ENCODE measurements at places on chromosomes 12 and 14. TPM values are rescaled to one million over a fixed set of nuclear protein-coding genes. Genes with fewer than 3 reads are reported as not detected.

CCNB1IP1 gene
- total RNA-seq = 92.0 TPM

ATL1 gene
- 9.3 TPM for total RNA-seq

E2F7 gene
- total RNA-seq = 16.6 TPM

FLVCR2 gene
- total RNA-seq = 0.99 TPM

GLT1D1 gene
- not detected for total RNA-seq

EPYC gene
- total RNA-seq = 5.6 TPM

DNA sequence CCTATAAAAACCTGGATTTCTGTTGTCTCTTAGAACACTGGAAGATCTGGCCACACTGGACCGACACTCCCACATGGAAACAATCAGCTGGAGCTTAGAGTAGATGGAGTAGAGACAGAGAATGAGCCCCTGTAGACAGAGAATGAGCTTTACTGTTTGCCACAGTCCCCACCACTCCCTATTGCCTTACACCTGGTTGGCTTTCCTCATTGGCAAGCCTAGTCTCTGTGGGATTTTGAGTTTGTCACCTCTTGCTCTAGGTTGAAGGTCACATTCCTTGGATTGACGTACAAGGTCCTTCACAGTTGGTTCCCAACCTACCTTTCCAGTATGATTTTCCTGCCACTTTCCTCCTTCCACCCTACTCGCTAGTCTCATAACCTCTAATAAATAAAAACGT is 2.0 kb upstream of the HCAR1 start:
- DNase-seq = no peak

DNA sequence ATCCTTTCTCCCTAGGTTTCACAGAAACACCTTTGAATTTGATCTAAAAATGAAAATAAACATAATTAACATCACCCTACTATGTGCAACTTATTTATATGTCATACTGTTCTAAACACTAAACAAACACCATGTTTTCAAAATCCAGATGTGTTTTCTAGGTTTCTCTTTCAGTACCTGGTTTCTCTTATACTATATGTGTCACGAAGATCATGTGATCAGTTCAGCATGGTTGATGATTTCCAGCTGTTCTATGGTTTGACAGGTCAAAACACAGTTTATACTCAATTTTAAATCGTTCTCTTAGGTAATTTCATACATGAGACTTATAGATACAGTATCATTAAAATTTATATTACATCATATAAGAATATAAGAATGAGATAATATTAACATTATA is 373.1 kb downstream of the SOX5 start:
- DNase-seq = no peak

- no peak for DNase-seq
These were observed 59.4 kb downstream of the EML1 start for GRCh38 chr14:99852578-99852977.

DNA sequence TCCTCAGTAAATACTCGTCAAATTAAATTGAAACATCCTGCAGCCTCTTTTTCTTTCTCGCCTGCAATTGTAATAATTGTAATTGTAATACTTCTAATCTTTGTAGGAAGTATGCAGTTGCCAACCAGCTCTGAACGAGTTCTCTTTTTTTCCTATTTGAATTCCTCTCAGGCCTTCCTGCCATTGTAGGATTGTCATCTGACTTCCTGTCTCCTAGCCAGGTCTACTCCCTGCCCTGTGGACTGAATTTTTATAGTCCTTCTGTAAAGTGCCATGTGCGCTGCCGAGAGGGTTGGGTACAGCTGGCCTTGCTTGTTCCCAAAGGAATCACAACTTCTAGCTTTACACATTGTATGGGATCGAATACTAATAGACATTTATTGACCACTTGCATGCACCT is 183.3 kb downstream of the SSPN start:
- DNase-seq = no peak

DNA sequence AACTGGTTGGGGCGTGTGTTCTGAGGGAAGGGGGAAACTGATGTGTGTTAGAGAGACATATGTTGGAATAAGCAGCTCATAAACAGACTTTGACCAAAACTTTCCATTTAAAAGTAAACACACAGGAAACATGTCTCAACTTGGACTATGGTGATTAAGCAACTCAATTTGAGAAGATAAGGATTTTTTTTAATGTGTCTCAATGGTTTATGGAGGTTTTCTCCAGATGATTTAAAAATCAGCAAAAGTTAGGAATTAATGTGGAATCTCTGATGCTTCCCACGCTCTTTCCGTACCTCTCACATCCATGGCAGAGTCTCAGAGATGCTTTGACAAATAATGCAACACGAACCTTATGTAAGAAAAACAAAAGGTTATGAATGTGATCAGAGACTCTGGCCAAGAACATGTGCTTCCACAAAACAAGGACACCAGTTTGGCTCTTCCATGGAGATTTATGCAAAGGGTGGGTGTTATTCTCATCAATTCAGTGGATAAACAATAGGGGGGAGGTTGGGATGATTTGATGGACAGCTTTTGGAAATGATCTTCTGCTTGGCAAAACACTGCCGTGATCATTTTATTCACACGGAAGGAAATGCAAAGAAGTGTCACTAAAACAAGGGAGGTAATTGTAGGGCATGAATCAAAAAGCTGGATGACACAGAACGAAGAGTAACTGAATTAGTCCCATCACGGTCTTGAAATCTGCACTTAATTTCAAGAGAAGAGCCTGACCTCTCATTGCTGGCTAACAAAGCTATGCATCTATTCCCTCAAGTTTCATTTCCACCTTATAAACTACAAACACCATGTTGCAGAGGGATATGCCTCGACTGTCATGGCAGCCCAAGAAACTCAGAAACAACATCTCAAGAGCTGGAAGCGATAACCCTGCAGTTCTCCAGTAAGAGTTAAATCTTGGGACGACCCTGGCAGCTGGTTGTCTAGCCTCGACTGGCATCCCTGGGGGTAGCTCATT is 76.5 kb downstream of the FOXN3 start:
- peak; percentile 41 for DNase-seq

- DNase-seq = peak; percentile 90
These were observed at the start of gene PPM1A for GRCh38 chr14:60248697-60249318. Gene PPM1A (plus strand): TSS chr14:60249221. CDS start chr14:60282704, 33,483 bp downstream.

GRCh38 chr12:53518381-53518780 is 11.1 kb upstream of the NPFF start:
- DNase-seq = no peak

GRCh38 chr14:75909630-75910029 is 72.2 kb downstream of the TGFB3 start:
- no peak for DNase-seq

GRCh38 chr12:77998236-77998786 is 167.6 kb downstream of the NAV3 start:
- no peak for DNase-seq

DNA sequence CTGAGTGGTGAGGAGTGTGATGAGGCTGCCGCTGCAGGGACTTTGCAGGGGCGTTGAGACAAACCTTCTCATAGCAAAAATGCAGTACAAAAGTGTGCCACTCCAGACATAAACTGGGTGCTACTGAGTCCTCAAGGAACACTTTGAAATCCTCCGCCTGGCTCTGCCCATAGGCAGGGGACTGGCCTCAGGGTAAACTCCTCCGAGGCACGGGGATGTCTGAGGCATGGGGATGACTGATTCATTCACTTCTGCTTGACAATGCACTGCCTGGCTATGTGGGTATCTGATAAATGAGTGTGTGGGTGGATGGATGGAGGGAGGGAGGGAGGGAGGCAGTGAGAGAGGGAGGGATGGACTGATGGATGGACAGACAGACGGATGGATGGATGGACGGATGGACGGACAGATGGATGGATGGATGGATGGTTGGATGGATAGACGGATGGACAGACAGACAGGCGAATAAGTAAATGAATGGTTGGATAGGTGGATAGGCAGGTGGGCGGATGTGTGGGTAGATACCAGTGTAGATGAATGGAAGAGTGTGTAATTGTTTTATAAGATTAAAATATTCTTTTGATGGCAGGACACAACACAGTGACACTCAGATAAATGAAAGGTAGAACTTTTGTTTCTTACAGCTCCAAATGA is 2.1 kb upstream of the BDKRB2 start:
- DNase-seq = no peak

GRCh38 chr14:66717561-66718140 is 209.7 kb downstream of the GPHN start:
- no peak for DNase-seq

- no peak for DNase-seq
These were observed 62.9 kb downstream of the MARK3 start for GRCh38 chr14:103448097-103448496.

- no peak for DNase-seq
These were observed 48.0 kb downstream of the ETNK1 start for GRCh38 chr12:22672951-22673350.

- DNase-seq = peak; percentile 87
These were observed 16.7 kb upstream of the ZDHHC22 start for GRCh38 chr14:77158175-77158881.

GRCh38 chr12:78293059-78293686 is 462.5 kb downstream of the NAV3 start:
- no peak for DNase-seq

DNA sequence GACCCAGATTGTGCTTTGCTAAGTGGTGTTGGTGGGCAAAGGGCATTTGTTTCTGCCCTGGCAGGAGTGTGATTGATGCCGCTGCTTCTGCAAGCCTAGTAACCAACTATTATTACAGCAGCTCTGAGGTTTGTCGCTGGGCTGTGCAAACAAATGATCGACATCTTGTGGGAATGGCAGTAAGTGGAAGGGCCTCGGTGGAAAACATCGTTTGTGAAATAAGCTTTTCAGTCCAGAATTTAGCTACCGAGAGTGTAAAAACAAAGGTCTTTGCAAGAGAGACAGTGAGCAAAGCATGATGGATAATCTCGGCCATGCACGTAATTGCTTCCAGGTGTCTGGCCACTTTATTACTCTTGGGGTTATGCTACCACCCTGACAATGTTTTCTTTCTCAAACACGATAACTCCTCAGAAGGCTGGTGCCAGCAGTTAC is 397.7 kb upstream of the PRICKLE1 start:
- peak; percentile 31 for DNase-seq

- no peak for DNase-seq
These were observed 143.1 kb upstream of the HMGA2 start for GRCh38 chr12:65681226-65681625.

- no peak for DNase-seq
These were observed 1.3 kb upstream of the DYNC1H1 start for GRCh38 chr14:101963052-101963451.

DNA sequence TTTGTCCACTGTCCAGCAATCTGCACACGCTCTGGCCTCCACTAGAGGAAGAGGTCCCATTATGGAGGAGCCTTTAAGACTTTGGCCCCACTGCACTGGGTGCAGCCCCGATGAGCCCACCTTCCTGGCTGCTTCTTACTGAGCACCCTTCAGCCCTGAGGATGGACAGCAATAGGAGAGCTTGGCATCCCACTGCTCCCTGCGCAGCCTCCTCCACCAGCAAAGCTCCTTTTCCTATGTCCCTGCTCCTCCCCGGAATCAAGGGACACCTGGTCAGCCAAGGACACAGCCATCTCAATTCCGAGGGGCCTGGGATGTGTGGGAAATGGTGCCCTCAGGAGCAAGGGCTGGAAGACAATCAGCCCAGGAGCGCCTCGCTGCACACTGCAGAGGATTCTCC is 94.7 kb downstream of the GCH1 start:
- DNase-seq = no peak

DNA sequence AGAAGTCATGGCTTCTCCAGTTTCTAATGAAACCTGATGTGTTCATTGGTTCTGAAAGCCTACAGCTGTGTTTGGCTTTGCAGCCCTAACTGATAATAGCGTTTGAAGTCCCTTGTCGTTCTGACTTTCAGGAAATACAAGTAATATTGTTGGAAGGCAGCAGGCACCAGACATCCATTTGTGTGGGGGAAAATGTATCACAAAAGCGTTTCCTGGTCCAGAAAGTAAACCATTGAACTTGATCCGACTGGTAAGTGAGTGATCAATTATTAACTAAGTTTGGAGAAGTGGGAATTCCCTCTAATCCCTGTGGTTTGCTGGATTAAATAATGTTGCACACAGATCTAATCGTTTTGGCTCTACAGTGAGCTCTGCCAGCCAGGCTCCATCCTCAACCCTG is 77.3 kb upstream of the LTA4H start:
- DNase-seq = no peak

- DNase-seq = no peak
These were observed 53.8 kb downstream of the SPTLC2 start for GRCh38 chr14:77562681-77563080.

- no peak for DNase-seq
These were observed 11.3 kb downstream of the ERO1A start for GRCh38 chr14:52683985-52684520.

- DNase-seq = no peak
These were observed 28.2 kb upstream of the TMEM233 start for GRCh38 chr12:119565404-119565803.

DNA sequence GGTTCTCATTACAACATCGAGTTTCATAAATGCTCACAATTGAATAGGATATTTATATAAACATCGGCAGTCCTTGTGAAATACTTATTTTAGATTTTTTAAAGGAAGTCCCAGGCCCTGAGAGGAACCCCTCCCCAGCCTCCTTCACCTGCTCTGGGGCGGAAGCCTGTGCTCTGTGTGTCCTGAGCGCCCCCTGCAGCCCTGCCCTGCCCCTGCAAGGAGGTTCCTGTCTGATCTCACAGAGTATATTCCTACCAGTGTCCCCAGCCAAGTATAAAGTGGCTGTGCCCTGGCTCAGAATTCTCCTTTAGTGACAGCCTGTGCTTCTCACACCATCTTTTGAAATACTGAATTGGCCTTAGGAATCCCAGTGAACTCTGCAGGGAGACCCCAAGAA is 659.5 kb downstream of the TMEM121 start:
- no peak for DNase-seq

DNA sequence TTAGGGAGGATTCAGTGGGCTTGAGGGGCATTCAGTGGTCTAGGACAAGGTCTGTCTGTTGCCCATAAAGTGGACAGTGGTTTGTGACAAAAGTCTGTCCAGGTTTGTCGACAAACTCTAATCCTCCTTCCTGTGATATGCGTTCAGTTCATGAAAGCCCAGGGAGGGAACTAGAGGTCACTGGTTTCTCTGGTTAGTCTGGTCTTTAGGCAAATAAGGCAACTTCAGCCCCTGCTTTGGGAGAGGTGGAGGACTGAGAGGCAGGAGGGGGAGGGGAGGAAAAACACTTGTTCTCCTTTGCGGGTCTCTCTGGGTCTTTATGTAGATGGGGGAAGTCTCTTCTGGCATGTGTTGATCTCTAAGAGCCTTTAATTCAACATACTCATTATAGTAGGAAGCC is 235.1 kb upstream of the PWP1 start:
- DNase-seq = no peak

DNA sequence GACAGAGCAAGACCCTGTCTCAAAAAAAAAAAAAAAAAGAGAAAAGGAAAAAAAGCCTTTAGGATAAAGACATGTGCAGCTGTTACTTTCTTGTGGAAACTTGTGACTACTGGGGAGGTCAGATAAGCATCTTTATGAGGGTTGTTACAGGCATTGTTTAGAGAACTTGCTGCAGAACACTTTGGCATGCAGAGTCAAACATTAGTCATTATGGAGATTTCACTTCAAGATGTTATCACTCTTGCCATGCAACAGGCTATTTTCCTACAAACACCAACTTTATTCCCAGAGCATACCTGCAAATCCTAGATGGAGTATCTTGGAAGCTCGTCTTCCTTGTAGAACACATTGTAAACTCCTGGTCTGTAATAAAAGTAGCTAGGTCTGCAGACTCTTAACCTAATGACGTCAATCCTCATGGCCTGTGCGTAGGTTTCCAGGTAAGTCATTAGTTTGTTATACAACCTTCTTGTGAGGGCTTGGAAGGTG is 36.3 kb upstream of the WDR89 start:
- peak; percentile 90 for DNase-seq

All from H4 (cell line).